ENCODE measurements at places on chromosomes 11 and 22.

DNA sequence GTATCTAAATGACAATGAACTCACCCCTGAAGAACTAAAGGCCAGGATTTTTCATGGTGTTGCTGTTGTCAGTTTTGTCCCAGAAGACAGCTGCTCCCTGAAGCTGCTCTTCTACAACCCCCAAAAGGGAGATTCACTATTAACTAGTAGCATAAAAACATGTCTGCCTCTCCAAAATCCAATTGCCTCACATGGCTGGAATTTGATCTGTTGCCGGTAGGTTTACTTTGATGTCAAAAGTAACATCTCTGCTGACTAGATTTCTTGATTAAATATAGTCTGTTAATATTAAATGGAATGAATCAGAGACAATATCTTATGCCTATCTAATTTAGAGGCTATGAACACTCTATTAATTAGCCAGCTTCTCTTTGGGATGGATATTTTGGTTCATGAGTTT is 425.4 kb downstream of the ETS1 start:
- DNase-seq = no peak

DNA sequence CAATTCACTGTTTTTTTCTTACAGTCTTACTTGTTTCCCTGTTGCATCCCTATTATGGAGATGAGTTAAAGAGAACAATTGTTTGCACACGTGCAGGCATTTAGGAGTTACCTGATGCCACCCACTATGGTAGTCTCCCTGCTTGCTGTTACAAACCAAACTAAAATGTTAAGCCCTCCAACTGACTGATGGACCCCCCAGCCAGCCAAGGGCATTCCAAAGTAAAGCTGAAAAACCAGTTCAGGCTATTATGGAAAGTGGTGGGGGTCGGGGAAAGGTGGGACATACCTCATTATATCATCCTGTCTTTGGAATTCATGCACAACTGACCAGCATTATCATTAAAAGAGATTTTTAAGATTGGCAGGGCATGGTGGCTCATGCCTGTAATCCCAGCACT is 47.0 kb upstream of the GNAZ start:
- DNase-seq = no peak

GRCh38 chr11:134098566-134099184 is 29.8 kb downstream of the JAM3 start:
- DNase-seq = peak; percentile 4

DNA sequence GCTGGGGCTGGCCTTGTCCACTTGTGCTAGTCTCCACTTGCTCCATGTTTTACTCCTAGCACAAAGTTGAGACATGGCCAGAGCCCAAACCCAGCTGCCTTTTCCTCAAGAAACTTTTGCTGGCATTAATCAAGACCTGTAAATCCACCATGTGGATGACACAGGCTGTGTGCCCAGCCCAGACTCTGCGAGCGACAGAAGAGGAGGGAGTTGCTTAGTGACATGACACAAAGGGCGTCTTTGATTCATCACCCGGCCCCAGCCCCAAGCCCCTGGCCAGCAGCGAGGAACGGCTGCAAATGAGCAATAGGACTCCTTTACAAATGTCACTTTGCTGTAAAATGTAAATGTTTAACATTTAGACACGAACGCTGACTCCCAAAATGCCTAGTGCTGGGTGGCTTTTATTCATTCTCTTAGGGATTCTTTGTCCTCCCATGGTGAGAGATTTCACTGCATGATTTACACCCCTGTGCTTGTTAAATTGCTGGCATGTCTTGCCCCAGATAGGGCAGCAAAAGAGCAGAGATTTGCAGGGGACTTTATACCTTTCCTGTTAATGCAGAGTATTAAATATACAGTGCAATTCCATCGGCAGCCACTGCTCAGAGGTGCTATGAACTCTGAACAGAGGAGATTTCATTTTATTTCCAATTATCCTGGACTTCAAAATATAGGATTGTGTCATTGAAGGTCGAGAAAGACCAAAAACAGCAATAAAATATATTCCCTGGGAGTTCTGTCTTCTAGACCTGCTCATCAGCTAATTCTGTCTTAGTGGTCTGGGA is 263.6 kb upstream of the NCAM1 start:
- DNase-seq = no peak

DNA sequence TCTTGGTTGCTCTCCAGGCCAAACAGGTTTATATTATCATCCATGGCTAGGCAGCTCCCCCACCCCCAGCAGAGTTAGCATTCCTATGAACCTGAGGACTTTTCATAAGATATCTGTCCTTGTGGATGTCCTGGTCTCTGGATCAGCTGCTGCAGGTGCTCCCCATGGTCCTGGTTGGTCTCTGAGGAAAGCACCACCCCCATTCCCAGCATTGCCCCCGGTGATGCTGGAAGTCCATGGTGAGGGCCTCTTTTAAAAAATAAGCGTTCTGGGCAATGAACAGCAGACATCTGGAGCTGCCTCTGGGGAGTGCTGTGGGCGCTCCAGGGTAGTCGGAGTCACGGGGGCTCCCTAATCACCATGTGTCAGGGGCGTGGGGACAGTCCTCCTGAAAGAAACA is 26.6 kb downstream of the DKK3 start:
- no peak for DNase-seq

GRCh38 chr11:76656571-76657081 is 13.9 kb downstream of the LRRC32 start:
- no peak for DNase-seq

DNA sequence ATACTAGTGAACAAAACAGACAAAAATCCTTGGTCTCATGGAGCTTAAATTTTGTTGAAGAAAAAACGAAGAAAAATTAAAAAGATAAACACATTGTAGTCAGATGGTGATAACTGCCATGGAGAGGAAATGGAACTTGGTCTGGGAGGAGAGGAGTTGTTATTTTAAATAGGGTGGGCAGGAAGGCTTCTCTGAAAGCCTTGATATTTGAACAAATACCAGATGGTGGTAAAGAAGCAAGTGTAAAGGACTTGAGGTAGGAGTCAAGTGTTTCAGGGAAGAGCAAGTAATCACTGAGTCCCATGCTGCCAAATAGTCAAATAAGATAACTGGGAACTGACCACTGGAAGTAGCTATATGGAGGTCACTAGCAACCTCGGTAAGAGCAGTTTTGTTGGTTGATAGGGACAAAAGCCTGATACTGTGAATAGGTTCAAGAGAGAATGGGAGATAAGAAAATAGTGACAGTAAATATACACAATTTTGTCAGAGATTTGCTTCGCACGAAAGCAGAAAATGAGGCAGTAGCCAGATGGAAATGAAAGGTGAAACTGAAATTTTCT is 55.1 kb downstream of the SESN3 start:
- no peak for DNase-seq

GRCh38 chr11:44300844-44301563 is 8.9 kb downstream of the ALX4 start:
- no peak for DNase-seq

DNA sequence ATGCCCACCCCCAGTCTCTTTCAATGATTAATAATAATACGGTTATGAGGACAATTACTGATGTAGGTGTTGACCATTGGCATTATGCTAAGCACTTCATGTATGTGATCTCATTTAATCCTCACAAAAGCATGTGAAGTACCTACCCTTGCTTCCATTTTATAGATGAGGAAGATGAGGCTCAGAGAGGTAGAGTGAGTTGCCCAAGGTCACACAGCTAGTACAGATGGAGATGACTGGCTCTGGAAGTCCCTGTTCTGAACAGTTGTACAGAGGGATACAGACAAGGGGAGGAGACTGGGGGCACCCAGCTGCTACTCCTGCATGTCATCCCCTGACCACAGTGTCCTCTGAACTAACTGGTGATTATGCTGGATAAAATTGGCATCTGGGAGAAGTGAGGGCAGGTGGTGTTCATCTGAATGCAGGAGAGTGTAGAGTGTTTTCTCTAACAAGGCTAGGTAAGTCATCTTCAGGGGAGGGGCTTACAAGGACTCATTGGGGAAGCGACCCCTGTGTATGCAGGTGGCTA is 43.2 kb downstream of the KIAA1671 start:
- DNase-seq = no peak

- DNase-seq = no peak
Measured at GRCh38 chr11:131999084-131999483, 628.7 kb downstream of the NTM start.

- DNase-seq = peak; percentile 19
Measured at GRCh38 chr22:50303848-50304527, 3.5 kb downstream of the PLXNB2 start.

- no peak for DNase-seq
Measured at GRCh38 chr22:41096841-41097240, 4.4 kb downstream of the EP300 start.

DNA sequence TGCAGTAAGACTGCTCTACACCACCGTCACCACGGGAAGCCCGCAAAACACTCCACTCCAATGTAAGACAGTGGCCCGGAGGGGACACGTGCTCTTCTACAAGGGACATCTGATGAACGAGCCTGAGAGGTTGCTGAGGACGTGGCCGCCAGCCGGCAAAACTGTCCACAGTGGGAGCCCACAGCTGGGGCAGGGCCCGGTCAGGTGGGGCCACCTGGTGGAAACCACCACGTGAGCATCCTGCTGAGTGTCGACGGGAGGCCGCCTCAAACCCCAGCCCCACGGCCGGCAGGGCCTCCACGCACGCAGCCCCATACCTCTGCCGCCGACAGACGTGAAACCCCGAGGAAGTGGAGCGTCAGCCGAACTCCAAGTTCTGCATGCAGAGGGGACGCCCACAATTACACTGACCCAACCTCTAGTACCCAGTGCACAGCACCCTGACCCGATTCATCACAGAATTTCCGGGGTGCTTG is 42.6 kb downstream of the BRD1 start:
- peak; percentile 16 for DNase-seq

DNA sequence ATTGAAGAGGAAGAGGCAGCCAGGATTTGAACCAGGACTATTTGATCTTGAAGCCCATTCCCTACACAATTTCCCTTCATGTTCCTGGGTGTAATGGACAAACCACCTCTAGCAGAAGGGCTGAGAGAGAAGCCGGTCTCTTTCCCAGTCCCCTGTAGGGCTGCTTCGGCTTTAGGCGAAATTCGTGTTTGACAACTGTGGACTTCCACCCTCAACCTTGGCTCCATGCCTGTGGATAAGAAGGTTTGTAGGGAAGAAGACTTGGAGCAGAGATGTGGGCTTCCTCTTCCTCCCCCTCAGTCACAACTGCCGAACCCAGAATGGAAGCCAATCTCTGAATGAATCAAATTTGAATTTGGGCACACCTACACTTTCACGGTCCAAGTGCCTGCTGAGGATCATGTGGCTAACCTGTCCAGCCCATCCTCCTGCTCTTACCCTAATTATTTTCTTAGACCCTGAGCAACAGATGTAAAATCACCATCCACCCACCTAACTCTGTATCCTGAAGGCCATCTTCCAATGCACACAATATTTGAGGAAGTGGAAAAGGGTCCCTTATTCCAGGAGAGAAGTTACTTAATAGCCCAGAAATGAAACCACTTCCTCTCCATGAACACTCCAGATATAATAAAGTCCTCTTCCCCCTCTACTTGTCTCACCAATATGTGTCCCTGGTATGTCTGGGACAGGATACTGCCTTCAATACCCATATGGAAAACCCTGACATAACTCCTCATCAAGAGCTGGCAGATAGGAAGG is 10.1 kb upstream of the SCN2B start:
- DNase-seq = no peak

DNA sequence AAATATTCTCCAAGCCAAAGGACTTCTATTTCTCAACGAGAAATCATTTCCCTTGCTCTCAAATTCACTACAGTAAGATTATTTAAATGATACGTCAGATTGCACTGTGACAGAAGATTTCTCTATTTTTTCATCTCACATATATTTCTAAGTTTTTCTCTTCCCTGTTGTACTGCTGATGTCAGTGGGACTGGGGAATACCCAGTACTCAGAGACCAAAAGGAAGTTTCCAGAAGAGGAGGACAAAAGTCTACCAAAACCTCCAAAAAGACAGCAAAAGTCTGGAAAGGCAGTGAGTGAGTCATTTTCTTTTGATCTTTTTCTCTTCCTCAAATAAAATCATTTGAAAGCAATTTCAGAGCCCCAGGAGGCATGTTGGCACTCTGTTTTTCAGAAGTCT is 149.8 kb upstream of the PITPNB start:
- no peak for DNase-seq

DNA sequence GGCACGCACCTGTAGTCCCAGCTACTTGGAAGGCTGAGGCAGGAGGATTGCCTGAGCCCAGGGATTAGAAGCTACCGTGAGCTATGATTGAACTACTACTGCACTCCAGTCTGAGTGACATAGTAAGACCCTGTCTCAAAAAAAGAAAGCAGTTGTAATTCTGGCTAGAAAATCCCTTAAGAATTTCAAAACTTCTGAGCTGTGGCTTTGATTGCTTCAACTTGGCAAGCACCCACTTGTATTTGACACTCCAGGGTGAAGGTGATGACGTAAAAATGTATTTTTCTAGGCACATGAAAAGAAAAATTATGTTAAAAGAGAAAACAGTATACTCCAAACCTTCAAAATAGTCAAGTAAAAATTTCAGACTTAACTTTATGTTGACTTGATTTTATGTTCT is 23.6 kb upstream of the ALKBH3 start:
- no peak for DNase-seq

DNA sequence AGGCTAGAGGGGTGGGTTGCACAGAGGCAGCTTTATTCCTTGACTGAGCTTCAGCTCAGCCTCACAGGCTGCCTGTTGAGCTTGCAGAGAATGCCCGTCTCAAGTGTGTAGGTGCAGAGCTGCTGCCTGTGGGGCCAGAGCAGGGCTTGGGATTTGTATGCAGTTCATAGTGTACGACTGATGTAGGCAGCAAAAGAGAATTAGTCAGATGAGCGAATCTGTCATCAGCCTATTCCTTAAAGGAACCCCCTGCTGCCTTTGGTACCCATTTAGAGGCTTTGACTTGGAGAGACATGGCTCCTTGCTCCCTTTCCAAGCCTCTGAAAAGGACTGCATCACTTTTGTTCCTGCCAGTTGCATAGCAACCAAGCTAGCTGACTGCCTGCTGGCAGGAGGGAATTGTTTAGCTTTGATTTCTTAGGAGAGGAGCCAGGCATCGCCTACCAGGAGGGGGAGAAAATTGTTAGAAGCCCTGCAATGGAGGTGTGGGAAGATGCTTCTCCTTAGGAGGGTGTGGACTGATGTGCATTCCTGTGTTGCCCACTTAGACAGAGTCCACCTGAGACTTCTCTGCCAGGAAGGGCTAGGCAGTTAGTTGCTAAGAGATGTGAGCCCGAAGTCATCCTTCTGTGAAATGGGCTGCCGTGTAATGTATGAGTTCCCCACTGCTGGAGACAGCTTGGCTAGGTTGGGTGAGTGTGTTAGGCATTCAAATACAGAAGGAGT is 10.9 kb downstream of the ACO2 start:
- DNase-seq = no peak

DNA sequence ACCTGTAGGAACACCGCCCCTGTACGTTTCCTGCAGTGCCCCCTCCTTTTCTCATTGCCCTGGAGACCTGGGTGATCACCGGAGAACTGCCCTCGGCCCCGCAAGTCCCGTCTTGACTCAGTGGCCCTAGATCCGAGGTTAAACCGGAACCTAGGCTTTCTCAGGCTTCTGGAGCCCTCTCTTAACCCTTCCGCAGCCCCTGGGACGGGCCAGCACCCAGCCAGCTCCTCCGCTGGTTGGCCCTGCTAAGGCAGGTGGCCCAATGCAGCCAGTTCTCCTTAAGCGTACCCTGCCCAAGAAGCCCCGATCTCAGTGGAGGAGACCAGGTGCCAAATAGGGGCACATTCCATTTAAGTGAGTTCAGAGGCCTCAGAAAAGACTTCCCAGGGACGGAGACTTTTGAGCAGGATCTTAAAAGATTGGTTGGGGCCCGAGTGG is 776 bp downstream of the NLRX1 start:
- DNase-seq = no peak

Data from CD4-positive, alpha-beta T cell treated with Interleukin-17A for 1 hour (primary cell).